ENCODE measurements at places on chromosomes 3 and 15.

DNA sequence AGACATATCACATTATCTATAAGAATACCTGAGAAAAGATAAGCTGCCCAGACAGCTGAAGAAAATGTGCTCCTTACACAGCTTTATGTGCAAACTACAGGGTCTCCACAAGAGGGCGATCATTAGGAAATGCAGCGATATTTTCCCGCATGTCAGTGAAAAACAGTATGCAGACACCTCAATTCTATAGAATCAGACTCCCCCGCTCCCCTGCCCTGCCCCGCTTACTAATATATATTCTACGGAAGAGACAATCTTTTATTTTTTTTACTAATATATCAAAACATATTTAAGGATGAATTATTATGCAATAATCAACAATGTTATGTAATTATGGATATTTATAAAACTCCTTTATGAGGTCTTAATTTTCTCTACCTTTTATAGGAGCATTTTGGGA, 681.3 kb downstream of the ROBO1 start:
- DNase-seq: no peak

- no peak for DNase-seq
Measured at GRCh38 chr3:25420885-25421284, 7.2 kb upstream of the RARB start.

DNA sequence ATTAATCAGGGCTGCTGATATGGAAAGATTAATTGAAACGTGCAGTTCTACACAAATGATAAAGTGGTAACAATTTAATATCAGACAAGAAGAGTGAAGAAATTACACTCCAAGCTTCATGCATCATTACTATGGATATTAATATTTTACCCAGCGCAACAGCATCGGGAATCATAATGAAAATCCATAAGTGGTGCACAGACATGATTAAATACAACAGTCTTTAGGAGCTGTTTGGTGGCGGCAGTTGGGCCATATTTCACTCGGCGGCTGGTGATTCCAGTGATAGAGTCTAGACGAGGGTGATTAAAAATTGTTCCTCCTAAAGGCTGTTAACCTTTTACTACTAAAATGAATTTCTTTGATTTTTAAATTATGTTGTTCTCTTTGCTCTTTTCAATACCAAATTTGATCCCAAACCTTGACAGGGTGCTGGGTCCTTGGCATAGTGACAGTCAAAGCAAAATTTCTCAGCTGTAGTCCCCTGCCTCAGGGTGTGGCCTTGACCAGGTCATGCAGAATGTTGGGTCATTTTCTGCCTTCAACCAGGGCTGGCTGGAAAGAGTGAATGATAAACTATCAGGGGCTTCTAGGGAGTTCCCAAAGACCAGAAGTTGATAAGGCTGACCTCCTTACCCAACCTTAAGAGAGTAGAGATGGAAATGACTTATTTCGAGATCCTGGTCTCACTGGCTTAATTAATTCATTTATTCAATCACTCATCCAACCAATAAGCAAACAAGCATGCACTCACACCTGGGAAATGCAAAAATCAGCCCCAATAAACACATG, 392.0 kb downstream of the IL20RB start:
- no peak for DNase-seq

GRCh38 chr3:44987332-44987731, 11.3 kb downstream of the EXOSC7 start:
- no peak for DNase-seq

DNA sequence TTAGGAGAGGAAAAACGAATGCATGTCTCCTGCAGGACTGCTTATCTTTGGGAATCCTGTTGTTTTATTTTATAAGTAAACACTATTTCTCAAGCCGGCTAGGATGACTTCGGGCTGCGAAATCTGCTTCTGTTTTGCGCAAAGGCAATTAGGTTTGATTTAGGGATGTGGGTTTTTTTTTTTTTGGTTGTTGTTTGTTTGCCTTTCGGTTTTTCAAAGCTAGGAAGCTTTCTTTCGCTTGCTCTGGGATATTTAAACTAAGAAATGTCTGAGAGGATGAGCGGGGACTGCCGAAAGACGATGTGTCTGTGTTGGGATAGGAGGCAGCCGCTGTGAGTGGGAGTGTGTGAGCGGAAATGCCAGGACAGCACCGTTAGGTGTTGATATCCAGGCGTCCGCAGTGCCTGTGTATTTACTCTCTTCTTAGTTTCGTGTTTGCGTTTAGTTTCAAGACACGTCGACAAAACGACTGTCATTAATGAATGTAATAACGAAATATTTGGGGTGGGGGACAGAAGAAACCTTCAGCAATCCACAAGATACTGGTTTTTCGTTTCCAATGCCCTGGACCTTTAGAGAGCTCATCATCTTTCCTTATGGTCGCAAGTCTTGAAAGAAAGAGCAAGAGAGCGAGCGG, 604 bp downstream of the ISL2 start:
- peak; percentile 15 for DNase-seq

- DNase-seq: no peak
Measured at GRCh38 chr3:186644683-186645082, 4.5 kb downstream of the FETUB start.

DNA sequence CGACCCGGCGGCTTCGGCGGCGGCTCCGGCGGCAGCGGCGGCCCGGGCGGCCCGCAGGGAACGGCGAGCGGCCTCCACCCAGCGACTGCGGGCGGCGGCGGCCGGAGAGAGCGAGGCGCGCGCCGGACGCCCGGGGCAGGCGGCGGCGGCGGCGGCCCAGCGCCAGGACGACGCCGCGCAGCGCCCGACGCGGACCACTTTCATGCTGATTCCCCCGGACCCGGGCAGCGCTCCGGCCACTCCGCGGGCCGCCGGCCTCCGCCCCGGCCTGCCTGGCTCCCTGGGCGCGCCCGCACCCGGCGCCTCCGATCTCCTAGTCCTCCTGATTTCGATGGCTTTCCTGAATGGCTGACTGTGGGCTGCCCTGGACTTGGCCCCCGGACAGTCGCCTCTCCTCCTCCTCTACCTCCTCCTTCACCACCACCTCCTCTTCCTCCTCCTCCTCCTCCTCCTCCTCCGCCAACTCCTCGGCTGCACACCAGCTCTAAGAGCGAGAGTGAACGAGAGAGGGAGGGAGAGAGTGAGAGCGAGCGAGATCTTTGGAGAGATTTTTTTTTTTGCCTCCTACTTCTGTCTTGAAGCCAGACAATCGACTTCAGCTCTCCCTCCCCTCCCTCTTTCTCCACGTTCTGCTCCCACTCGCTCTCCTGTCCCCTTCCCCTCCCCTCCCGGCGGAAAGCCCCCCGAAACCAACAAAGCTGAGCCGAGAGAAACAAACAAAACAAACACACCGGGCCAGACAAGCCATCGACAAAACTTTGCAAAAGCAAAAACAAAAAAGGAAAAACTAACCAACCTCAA, 844 bp downstream of the NR2F2 start:
- DNase-seq: no peak

GRCh38 chr3:11047500-11047899, 55.0 kb downstream of the SLC6A1 start:
- no peak for DNase-seq

DNA sequence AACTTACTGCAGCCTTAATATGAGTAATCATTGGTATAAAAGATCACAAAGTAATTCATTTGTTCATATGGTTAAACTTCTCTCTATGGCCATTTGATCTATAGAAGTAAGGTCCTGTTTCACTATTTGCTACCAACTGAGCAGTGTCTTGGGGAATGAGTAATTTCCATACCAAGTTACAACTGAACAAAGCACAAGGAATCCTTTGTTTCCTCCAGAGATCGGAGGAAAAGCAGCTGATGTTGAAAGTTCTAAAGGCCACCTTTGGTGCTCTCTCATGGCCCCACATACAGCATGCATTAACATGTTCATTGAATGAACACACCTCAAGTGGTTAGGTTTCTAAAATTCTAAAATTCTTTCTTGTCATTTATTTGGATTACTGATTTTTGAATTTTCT, 7.1 kb upstream of the CNTN3 start:
- no peak for DNase-seq

GRCh38 chr15:81948222-81948621, 97.6 kb downstream of the MEX3B start:
- DNase-seq: no peak

DNA sequence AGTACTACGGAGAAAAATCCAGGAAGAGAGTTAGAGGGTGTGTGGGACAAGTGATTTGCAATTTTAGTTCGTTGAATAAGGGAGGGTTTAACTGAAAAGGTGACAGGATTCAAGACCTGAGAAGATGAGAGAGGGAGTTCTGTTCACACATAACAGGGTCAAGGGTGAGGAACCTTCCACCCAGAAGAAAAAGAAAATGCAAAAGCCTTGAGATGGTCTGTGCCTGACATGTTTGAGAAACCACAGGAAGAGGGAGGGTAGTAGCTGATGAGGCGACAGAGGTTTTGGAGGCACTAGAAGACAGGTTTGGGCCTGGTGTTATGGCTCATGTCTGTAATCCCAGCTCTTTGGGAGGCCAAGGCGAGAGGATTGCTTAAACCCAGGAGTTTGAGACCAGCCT, 591 bp upstream of the SLC25A20 start:
- DNase-seq: peak; percentile 58
